ENCODE measurements at places on chromosomes 4 and X.

DNA sequence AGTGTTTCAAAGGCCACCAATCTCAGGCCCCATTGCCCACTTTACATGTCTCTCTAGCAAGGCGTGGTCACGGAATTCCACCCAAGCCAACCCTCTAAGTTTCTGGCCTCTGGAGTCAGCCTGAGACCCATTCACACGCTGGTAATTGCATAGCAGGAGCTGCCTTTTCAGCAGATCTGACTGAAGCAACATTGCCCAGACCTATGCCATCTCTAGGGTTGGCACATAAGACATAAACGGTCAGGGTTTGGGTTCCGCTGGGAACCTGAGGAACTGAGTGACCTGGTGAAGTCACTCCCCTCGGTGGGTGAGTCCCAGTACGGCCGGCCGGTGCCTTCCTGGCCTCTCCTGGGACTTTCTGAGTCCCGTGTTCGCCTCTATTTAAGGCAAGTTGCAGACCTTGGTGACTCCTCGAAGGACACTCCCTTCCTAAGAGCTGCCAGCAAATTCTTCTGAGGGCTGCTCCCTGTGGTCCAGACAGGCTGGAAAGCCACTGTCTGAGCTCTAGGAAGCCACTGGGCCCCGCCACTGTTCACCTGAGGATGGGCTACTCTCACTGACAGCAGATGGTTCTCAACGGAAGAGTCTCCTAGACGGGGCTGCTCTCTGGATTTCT lies 15.9 kb downstream of the CTAG1A start:
- no peak overlapping the region for H3K4me3 ChIP-seq
- DNase-seq: no peak
- H3K36me3 ChIP-seq: no peaks in the 10 kb centered on the region
- H3K27ac ChIP-seq: peak overlapping the region; percentile 57
- no peaks in the 10 kb centered on the region for H3K27me3 ChIP-seq

DNA sequence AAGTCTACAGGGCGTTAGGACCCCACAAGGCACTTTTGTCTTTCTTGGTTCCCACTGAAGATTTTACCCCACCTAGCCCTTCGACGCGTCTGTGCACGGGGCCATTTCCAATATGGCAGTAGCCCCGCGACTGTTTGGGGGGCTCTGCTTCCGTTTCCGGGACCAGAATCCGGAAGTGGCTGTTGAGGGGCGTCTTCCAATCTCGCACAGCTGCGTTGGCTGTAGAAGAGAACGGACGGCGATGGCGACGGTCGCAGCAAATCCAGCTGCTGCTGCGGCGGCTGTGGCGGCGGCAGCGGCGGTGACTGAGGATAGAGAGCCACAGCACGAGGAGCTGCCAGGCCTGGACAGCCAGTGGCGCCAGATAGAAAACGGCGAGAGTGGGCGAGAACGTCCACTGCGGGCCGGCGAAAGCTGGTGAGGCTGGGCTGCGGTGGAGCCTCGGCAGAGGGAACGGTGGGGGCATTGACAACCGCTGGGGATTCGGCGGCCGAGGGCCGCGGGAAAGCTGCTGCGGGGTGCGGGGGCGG lies at the start of gene USP11:
Gene USP11, plus strand, starts transcription at position 207 of the 530 bp plus-strand sequence. Its CDS starts 35 bp downstream, at position 242.
- no peaks in the 10 kb centered on the region for H3K27me3 ChIP-seq
- peak within 1 kb of the TSS; percentile 95 for H3K27ac ChIP-seq
- no peak for DNase-seq

DNA sequence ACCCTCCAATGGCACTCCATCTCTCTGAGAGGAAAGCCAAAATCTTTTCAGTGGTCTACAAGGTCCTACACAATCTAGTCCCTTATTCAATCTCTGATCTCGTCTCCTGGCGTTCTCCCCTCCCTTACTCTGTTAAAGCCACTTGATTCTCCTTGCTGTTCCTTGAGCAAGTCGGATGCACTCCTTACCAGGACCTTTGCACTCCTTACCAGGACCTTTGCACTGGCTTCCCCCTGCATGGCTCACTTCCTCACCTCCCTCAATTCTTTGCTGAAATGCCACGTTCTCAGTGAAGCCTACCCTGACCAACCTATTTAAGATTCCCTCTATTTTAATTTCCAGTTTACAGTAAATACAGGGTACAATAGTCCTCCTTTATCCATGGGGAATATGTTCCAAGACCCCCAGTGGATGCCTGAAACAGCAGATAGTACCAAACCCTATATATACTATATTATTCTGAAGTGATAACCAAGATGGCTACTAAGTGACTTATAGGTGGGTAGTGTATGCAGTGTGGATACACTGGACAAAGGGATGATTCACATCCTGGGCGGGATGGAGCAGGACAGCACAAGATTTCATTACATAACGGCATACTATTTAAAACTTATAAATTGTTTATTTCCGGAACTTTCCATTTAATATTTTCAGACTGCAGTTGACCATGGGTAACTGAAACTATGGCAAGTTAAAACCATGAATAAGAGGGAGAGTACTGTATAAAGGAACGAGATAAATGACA lies 6.5 kb upstream of the DLG3 start:
- H3K27me3 ChIP-seq: no peaks in the 10 kb centered on the region
- no peaks in the 10 kb centered on the region for H3K36me3 ChIP-seq
- H3K27ac ChIP-seq: peak overlapping the region; percentile 32
- DNase-seq: no peak
- H3K4me3 ChIP-seq: no peak overlapping the region
- peaks cover 21% of the 10 kb centered on the region for H3K4me1 ChIP-seq

DNA sequence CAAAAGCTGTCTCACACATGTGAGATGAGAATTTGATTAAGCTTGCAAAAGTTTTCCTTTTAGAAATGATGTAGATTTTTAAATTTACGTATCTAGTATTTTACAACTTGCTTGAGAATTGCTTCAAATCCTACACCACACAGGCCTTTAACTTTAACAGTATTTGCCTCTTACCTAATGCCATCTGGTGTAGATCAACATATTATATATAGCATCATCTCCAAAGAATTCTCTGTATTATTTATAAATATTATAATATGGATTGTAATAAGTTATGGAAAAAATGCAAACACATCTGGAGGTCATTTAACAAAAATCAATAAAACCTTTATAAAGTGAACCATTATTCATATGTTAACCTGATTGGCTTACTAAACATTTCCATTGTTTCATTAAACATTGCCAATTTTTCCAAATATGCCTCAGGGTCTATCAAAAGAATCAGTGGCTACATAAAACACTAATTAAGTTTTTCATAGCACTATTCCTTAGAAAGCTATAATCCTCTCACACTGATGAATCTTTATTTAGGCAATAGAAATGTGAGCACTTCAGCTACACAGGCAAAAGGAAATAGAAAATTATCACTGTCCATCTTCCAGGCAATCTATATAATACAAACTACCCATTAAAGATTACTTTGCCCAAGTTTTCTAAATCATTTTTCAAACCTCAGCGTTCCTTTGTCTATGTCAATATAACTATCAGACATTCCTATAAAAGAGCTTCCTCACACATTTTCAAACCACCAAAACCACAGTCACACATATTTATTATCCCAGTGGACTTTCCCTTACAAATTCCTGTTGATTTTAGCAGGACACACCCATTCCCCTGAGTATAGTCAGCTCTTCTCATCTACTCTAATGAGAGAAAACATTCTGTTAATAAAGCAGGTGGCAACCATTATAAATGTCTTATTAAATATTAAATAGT lies 83.5 kb upstream of the INTU start:
- no peaks in the 10 kb centered on the region for H3K27me3 ChIP-seq
- H3K4me1 ChIP-seq: no peaks in the 10 kb centered on the region
- H3K4me3 ChIP-seq: no peak overlapping the region
- no peaks in the 10 kb centered on the region for H3K36me3 ChIP-seq
- no peak overlapping the region for H3K27ac ChIP-seq

- H3K36me3 ChIP-seq: no peaks in the 10 kb centered on the region
- no peaks in the 10 kb centered on the region for H3K4me1 ChIP-seq
- no peaks in the 10 kb centered on the region for H3K27me3 ChIP-seq
Measured at GRCh38 chr4:90857081-90857820, 730.1 kb downstream of the CCSER1 start.

- no peaks in the 10 kb centered on the region for H3K36me3 ChIP-seq
- H3K27me3 ChIP-seq: no peaks in the 10 kb centered on the region
- H3K4me3 ChIP-seq: no peak overlapping the region
- H3K4me1 ChIP-seq: peaks cover 13% of the 10 kb centered on the region
- H3K27ac ChIP-seq: no peak overlapping the region
Measured at GRCh38 chr4:6753891-6754290, 28.6 kb upstream of the KIAA0232 start.

DNA sequence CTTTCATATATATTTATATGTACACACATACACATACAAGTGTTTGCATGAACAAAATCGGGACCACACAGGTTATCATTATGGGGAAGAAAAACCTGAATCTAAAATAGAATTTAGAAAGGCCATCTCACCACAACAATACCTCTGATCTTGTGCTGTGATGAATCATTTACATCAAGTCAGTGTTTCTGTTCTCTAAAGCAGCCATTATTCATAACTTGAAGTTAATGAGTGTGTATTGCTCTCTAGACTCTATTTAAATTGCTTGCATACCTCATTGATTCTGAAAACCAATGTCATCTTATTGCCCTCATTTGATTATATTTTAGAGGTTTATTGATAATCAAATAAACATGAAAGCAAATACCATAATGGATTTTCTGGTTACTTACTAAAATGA lies 71.6 kb downstream of the FAM114A1 start:
- no peak overlapping the region for H3K27ac ChIP-seq
- H3K4me1 ChIP-seq: no peaks in the 10 kb centered on the region
- DNase-seq: no peak
- no peaks in the 10 kb centered on the region for H3K27me3 ChIP-seq
- H3K4me3 ChIP-seq: no peak overlapping the region

GRCh38 chrX:47171996-47172395 lies 21.6 kb upstream of the UBA1 start:
- DNase-seq: no peak
- H3K36me3 ChIP-seq: no peaks in the 10 kb centered on the region
- no peaks in the 10 kb centered on the region for H3K27me3 ChIP-seq
- H3K27ac ChIP-seq: no peak overlapping the region

GRCh38 chrX:131045726-131046125 lies 12.4 kb upstream of the ARHGAP36 start:
- H3K36me3 ChIP-seq: no peaks in the 10 kb centered on the region
- H3K27me3 ChIP-seq: peaks cover 9% of the 10 kb centered on the region
- no peaks in the 10 kb centered on the region for H3K4me1 ChIP-seq

Measured in keratinocyte (primary cell).